ENCODE measurements at places on chromosomes 3 and 15. TPM values are rescaled to one million over a fixed set of nuclear protein-coding genes. Genes with fewer than 3 reads are reported as not detected.

CAPN3 gene
- total RNA-seq, result 44.2 TPM

MITF gene
- not detected for total RNA-seq

MYZAP gene
- 1.4 TPM for total RNA-seq

PSTPIP1 gene
- total RNA-seq, result 69.0 TPM

GP9 gene
- not detected for total RNA-seq

EID1 gene
- total RNA-seq, result 62.7 TPM

TTLL13 gene
- 0.22 TPM for total RNA-seq

All from B cell (primary cell).